Cortex of kidney (tissue), 1 donor: ENCODE measurements at places on chromosomes 1 and 21.

DNA sequence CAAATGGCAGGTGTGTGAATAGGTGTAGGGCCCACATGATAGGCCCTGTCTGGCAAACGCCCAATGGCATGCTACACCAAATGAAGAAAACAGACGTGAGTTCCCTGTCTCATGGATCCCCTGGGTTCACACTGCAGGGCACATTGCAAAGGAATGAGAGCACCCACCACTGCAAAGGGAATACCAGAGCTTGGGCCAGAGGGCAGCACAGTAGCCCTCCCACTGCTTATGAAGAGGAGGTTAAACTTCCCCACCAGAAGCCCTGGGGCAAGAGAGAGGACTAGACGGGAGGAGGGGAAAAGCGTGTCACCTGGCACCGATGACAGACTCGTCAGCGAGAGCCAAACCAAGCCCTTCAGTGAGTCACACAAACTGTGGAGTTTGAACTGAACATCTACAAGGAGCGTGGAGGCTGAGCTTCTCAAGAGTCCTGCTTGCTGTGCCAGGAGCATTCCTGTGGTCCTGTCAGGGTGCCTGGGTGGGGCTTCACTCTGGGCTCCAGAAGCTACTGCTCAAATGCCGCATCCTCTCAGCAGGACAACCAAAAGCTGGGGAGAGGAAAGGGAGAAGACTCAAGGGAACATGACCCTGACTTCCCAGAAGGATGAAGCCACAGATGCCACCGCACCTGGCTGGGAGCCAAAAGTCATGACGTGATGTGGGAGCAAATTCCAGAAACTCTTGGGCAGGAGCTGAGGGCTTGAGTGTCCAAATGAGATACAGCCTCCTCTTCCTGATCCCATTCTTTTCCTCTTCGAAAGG, 61.1 kb downstream of the TOMM20 start:
- no peak for DNase-seq

GRCh38 chr21:35328856-35329455, 279.9 kb upstream of the RUNX1 start:
- no peak for DNase-seq

- DNase-seq: no peak
Observed at GRCh38 chr1:175216444-175216843, 23.9 kb upstream of the KIAA0040 start.

- no peak for DNase-seq
Observed at GRCh38 chr1:206963740-206964139, 6.5 kb downstream of the FCAMR start.

- DNase-seq: no peak
Observed at GRCh38 chr1:59750328-59751003, 64.3 kb upstream of the HOOK1 start.

GRCh38 chr1:170513138-170513537, 18.8 kb upstream of the GORAB start:
- DNase-seq: no peak
